ENCODE measurements at places on chromosomes 12 and 14.
A peak's percentile ranks its signal among the peaks of the same experiment; 100 is the strongest.

- DNase-seq, result no peak
Measured at GRCh38 chr12:15522574-15523187, 200.4 kb downstream of the PTPRO start.

GRCh38 chr14:66993512-66993911 is 195.7 kb upstream of the GARIN2 start:
- DNase-seq, result no peak

- DNase-seq, result no peak
Measured at GRCh38 chr14:24298892-24299254, 707 bp downstream of the DHRS1 start.

DNA sequence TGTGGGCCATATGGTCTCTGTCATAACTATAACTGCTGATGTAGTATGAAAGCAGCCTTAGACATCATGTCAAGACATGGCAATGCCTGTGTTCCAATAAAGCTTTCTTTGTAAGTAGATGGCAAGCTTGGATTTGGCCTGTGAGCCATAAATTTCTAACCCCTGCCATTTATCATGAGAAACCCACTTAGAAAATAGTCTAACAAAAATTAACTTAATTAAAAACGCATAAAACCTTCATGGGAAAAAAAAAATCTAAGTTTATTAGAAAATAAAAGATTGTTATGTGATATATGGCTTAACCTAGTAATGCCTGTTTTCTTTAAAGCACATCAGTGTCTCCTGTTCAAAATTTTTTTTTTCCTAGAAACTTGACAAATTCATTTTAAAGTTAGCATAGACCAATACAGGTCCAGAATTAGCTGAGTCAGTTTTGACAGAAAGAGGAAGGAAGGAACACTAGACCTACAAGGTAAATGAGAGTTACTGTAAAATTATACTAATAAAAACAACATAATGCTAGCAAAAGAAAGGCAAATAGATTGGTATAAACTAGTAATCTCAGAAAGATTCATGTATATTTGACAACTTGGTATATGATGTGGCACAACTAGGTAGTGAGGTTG is 68.2 kb downstream of the USP15 start:
- no peak for DNase-seq

DNA sequence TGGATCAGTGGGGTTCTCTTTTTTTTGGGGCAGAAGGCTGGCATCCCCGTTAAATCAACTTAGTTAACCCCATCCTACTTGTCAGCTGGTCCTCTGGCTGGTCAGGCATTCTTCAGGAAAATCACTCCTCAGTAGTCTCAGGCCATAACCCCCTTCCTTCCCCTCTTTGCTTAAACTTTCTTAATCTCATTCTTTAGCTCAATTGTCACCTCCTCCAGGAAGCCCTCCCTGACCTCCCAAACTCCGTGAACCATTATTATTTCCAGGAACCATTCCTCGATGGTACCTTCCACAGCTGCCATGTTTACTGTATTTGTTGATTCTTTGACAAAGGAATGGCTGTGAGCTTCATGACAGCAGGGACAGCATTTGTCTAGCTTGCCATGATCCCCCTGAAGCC is 72.5 kb upstream of the FBXO21 start:
- no peak for DNase-seq

DNA sequence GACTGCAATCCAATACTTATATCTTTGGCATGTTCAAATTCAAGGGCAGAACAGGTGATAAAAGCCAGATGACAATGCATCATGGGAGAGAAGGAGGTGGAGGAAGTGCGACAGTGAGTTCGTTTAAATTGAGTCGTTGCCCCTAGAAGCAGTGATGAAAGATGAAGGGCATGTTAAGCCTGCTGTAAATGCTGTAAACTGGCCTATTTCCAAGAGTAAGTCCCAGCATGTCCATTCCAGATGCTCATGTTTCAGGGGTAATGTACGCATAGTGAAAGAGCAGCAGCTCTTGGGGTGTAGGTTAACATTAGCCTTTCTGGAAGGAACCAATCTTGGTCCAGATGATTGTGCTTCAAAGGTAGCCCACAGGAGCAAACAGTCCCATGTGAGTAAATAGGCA is 97.1 kb downstream of the C2CD5 start:
- DNase-seq, result no peak

DNA sequence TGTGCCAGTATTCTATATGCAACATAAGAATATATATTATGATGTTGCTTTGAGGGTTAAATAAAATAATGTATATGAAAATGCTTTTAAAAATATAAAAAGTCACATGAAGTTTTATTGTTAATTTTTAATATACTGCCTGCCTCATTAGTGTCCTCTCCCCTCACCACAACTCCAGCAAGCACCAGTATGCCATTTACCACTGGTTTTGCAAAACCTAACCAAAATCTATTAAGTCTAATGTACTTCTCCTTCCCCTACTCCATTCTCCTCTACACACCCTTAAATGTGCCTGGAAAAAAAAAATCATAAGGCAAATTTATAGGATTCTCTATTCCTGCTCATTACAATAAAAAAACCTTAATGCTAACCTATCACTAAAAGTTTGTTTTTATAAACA is 24.0 kb upstream of the GNG2 start:
- no peak for DNase-seq

DNA sequence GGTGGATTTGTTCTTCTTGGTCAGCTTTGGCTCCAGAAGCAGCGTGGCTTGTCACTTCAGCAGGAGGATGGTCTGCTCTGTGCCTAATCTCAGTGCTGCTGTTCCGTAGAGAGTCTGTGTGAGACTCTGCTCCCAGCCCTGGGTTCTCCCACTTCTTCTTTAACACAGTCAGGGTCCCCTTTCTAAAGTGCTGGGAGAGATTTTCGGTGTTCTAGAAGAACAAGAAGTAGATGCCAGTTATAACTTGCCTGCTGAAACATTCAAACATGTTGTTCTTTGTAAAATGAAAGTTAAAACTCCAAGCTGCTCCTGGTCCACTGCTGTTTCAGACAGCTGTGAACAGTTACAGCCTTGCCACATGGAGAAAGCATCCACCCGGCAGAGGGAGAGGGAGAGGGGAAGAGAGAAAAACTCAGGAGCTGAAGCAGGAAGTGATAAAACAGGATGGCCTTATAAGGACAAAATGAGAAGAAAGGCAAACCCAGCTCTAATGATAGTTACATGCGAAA is 55.2 kb upstream of the CERS5 start:
- DNase-seq, result peak; percentile 25

- DNase-seq, result no peak
Measured at GRCh38 chr14:80117876-80118275, 93.4 kb downstream of the DIO2 start.

GRCh38 chr12:113318900-113319628 is 15.8 kb downstream of the SLC8B1 start:
- DNase-seq, result no peak

GRCh38 chr14:34498684-34499412 is 36.8 kb upstream of the SPTSSA start:
- no peak for DNase-seq

- DNase-seq, result no peak
Measured at GRCh38 chr12:14695715-14696141, 671 bp downstream of the GUCY2C start.

- no peak for DNase-seq
Measured at GRCh38 chr12:104748356-104748755, 209.7 kb downstream of the SLC41A2 start.

GRCh38 chr14:94123296-94123695 is 6.1 kb downstream of the IFI27L2 start:
- no peak for DNase-seq

- no peak for DNase-seq
Measured at GRCh38 chr14:72165229-72165698, 233.0 kb downstream of the RGS6 start.

- DNase-seq, result no peak
Measured at GRCh38 chr12:4202918-4203317, 70.6 kb upstream of the CCND2 start.

DNA sequence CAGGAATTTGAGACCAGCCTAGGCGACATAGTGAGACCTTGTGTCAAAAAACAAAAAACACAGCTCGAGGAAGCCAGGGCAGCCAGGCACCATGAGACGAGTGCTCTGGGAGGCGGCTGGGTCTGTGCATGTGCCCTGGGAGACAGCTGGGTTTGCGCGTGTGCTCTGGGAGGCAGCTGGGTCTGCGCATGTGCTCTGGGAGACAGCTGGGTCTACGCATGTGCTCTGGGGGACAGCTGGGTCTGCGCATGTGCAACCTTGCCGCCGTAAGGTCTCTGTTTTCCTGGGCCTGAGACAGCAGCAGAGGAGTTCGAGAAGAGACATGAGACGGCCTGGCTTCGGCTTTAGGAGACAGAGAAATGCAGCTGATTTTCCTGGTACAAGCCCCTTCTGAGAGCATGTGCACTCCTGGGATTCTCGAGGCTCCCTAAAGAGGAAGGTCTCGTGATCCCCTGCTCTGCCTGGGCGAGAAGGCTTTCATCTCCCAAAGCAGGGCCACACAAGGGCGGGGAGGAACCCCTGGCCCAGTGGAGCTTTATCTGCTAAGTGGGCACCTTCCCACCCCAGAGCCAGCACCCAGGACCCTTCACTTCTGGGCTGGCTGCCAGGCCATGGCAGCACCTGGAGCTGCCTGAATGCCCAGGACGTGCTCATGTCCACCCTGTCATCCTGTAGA is 3.5 kb upstream of the BDKRB1 start:
- DNase-seq, result no peak

- no peak for DNase-seq
Measured at GRCh38 chr12:109762071-109762672, 48.5 kb downstream of the FAM222A start.
